ENCODE measurements at places on chromosomes 7 and 10. TPM values are rescaled to one million over a fixed set of nuclear protein-coding genes. Genes with fewer than 3 reads are reported as not detected.

The PSD gene
- total RNA-seq = 5.2 TPM

The LRMDA gene
- total RNA-seq = not detected

The CRHR2 gene
- not detected for total RNA-seq

The CYP3A7 gene
- not detected for total RNA-seq

The ASIC3 gene
- total RNA-seq = 1.6 TPM

The TRPV5 gene
- total RNA-seq = not detected

The COL26A1 gene
- total RNA-seq = 70.3 TPM

The CALHM3 gene
- 0.10 TPM for total RNA-seq

GRCh38 chr10:118481871-118482270 lies 113.6 kb downstream of the PRLHR start:
- DNase-seq = no peak

DNA sequence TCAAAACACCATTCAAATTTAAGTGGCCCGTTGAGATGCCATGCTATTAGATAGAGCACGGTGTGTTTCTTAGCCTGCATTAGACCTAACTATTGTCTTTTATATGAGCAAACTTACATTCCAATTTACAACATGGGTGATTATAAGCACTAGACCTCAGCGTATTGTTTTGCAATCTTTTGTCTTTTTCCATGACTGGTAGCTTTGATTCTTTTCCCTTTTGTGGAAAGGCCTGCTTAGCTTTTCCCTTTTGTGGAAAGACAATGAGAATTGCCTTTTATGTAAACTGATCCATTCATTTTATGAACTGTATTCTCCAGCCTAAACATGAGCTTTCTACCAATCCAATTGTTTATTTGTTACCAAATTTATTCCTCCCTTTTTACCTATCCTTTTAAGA lies 823.1 kb downstream of the CCSER2 start:
- DNase-seq = no peak

DNA sequence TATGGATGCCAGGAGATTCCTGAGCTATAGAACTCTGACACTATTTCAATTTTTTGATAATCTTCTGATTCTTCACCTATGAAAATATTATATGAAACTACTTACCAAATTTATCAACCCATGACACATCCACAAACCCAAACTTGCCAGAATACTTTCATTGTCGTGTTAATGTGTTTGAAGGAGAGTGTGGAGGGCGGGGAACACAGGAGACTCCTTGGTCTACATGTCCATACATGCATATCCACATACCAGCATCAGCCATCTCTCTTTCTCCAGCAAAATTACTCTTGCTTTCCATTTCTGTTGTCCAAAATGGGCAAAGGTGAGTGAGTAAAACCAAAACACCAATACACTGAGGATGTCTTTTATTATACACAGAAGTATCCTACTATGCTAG lies 23.5 kb upstream of the BPGM start:
- no peak for DNase-seq

GRCh38 chr10:115093776-115094408 lies 727 bp downstream of the ATRNL1 start:
- peak; percentile 84 for DNase-seq

GRCh38 chr10:96918214-96919002 lies 86.3 kb downstream of the LCOR start:
- no peak for DNase-seq

DNA sequence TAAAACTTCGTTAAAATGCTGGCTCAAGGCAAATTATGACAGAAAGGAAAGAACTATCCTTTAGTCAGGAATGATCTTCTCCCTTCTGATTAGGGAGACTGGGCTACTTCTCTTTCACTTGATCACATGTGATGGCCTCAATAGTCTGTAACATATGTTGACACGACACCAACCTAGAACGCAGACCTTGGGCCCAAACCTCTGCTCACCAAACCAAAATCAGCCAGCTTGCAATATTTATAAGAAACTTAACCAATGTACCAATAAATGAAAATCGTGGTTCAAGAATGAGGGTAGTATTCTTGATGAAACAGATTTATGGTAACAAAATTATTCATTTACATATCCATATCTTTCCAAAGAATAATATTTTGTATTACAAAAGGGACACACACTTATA lies 361.6 kb downstream of the SORCS1 start:
- no peak for DNase-seq

DNA sequence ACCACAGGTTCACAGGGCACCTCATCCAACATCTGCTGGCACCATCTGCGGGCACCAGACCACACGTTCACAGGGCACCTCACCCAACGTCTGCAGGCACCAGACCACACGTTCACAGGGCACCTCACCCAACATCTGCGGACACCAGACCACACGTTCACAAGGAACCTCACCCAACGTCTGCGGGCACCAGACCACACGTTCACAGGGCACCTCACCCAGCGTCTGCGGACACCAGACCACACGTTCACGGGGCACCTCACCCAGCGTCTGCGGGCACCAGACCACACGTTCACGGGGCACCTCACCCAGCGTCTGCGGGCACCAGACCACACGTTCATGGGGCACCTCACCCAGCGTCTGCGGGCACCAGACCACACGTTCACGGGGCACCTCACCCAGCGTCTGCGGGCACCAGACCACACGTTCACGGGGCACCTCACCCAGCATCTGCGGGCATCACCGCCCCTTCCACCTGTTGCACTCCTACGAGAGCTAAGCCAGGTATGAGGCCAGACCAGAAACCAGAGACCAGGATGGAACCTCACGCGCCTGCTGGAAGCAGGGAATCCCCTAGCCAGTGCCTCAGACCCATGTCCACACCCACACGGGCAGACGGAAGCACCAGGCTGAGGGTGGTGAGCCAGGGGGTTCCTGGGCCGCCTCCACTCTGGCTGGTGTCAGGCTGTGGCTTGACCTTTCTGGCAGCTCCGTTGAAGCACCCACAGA lies 182.8 kb downstream of the MAD1L1 start:
- DNase-seq = no peak

- no peak for DNase-seq
Measured at GRCh38 chr7:42152329-42153205, 84.4 kb downstream of the GLI3 start.

GRCh38 chr7:83394776-83395175 lies 232.1 kb upstream of the PCLO start:
- DNase-seq = no peak

- no peak for DNase-seq
Measured at GRCh38 chr7:2800931-2801688, 43.0 kb downstream of the GNA12 start.

- DNase-seq = no peak
Measured at GRCh38 chr7:111210996-111211395, 120.1 kb downstream of the LRRN3 start.

DNA sequence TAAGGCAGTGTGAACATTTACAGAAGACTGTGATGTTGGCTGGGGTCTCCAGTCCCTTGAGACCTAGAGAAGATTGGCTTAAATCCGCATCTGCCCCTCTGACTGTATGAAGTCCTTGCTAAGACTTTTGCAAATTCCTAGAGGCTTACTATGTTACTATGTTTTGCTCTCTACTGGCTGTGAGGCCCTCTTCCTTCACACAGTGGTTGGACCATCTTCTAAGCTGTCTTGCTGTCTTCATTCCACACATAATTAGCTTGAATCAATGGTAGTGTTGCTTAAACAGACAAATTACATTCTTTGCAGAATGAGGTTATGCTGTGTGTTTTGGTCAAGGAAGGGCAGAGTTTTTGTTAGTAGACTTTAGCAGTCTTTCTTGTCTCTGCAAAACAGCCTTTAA lies 658.0 kb downstream of the TYW1 start:
- DNase-seq = no peak

- no peak for DNase-seq
Measured at GRCh38 chr7:69994886-69995542, 396.7 kb downstream of the AUTS2 start.

GRCh38 chr7:1817061-1817712 lies 147.1 kb downstream of the ELFN1 start:
- peak; percentile 38 for DNase-seq

- no peak for DNase-seq
Measured at GRCh38 chr10:29056729-29057128, 232.1 kb upstream of the LYZL1 start.

- DNase-seq = no peak
Measured at GRCh38 chr7:71191771-71192170, 59.8 kb downstream of the GALNT17 start.

DNA sequence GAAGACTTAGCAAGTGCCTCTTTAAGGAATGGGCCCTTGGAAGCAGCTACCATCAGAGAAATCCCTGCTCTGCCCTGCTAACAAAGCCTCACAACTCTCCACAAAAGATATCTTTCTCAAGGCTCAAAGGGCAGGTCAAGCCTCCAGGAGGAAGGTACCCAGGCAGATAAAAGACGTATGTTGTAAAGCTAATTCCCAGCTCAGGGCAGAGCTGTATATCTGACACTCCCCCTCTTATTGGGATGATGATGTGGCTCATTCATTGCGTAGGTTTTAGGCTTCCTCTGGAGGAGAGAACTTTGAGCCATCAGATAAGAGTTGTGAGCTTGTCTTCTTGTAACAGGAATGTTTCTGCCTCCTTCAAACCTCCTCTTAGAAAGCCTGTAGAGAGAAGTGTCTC lies 145.4 kb downstream of the CALN1 start:
- no peak for DNase-seq

DNA sequence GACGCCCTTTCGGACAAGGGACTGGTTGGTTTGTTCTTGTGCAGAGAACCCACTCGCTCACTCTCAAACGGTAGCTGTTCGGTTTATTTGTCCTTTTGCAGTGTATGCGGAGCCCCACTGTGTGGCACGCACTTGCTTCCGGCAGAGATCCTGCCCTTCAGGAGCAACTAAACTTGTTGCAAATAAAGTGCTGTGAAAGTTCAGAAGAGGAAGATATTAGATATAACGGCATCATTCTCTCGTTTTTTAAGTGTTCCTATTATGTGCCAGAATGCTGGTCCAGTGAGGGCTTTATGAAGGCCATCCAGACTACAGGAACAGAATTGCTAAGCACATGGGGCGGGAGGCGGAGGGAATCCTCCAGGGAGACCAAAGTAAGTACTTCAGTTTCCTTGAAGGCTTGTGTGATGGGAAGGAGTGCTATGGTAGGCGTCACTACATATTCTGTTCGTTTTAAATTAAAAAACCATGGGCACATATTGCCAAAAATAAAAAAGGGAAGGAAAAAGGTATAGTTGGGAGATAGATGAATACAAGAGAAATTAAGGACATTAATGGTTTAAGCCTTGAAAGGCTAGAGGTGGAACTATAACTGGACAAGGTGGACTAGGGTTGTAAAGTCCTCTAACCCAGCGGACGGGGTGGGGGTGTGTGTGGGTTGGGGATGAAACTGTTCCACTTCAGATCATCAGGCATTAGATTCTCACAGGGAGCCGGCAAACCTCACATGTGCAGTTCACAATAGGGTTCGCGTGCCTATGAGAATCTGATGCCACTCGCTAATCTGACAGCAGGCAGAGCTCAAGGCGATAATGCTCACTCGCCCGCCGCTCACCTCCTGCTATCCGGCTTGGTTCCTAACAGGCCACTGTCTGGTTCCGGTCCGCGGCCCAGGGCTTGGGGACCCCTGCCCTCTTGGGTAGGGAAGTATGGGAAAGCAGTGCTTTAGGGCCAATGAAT lies 704 bp upstream of the ERLIN1 start:
- peak; percentile 47 for DNase-seq

Measured in H7 (cell line).